ENCODE measurements at places on chromosomes 13 and 19. TPM values are rescaled to one million over a fixed set of nuclear protein-coding genes. Genes with fewer than 3 reads are reported as not detected.

Gene C19orf85
- not detected for total RNA-seq

- DNase-seq, result peak; percentile 36
Measured at GRCh38 chr19:14118165-14119051, 846 bp upstream of the PRKACA start.

Gene NLRP5
- not detected for total RNA-seq

- DNase-seq, result no peak
Measured at GRCh38 chr19:56141417-56141993, 418 bp downstream of the ZNF444 start.

GRCh38 chr19:45497791-45498190 lies 452 bp upstream of the PPM1N start:
- DNase-seq, result no peak

Gene WBP4
- 16.4 TPM for total RNA-seq

Gene GAPDHS
- total RNA-seq, result 0.11 TPM

DNA sequence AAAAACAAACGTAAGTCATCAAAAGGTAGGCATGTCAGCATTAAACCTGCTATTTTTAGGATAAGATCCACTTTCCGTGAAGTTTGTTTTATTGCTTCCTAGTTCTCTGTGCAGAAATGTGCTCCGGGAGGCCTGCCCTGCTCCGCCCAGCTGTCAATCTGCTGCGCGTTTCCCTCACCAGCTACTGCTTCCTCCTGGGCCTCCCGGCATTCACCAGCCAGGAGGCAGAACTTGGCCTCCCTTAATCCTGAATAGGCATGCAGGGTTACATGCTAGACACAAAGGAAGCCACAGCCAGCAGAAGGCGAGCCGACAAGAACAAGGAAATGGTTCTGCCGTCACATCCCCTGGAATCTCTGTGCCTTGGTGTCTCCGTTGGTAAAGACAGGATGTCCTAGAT lies 386.2 kb downstream of the IRS2 start:
- DNase-seq, result no peak
